ENCODE measurements at places on chromosomes 6 and 20. TPM values are rescaled to one million over a fixed set of nuclear protein-coding genes. Genes with fewer than 3 reads are reported as not detected.

- DNase-seq, result no peak
Observed at GRCh38 chr6:149489967-149490366, 5.2 kb upstream of the ZC3H12D start.

DNA sequence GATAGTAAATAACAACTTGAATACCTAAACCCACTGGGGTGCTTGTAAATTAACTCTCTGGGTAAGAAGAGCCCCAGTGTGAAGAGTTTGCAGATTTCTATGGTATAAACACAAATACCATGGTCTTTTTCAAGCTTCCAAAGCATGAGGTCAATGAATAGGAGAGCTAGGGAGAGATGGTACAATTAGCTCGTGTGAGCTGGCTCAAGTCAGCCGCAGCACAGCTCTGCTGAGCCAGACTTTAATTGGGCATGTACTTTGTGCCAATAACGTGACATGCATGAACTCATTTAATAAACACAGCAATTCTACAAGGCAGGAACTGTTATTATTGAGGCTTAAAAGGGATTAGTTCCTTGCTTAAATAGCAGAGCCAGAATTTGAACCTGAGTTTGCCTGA, 684.2 kb downstream of the KIF16B start:
- DNase-seq, result no peak

GRCh38 chr6:124970243-124970642, 8.0 kb downstream of the RNF217 start:
- no peak for DNase-seq

DNA sequence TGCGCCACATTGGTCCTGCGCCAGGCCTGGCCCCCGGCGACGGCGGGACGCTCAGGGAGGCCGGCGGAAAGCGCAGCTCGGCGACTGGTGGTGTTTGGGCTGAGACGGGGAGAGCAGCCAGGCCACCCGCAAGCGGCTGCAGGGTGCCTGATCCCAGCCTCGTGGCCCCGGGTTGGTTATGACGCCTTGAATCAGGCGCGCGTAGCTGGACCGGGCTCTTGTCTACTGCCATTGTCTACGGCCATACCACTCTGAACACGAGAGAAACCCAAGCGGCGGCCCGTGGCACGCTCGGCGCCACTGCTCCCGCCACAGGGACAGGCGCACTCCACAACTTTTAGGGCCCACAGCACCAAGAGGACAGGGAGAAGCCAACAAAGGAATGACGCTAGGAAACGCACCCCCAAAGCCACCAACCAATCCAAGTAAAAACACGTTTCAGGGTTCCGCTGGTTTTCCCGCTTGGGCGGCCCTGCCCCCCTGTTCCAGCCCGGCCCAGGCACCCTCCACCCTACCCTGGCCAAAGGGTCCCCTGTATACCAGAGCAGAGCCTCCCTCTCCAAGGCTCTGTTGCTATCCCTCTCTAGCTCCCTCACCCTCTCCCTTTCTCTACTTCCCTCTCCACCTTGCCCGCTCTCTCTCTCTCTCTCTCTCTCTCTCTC, 1849.3 kb upstream of the DEFB115 start:
- no peak for DNase-seq

- no peak for DNase-seq
Observed at GRCh38 chr6:125066140-125066539, 87.4 kb upstream of the TPD52L1 start.

DNA sequence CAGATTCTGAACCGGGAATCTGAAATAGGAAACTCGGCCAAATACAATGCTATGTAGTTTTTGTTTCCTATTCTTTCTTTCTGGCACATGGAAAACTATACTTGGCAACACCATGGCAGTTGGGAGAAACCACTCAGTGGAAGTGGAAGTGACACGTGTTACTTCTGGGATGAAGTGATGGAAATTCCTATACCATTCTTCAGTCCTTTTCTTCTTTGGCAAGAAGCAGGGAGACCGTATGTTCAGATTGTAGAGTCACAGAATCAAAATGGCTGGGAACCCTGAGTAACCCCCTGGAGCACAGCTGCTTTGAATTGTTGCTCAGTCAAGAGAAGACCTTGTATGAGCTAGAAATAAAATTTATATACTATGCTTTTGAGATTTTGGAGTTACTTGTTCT, 18.8 kb upstream of the TINAG start:
- no peak for DNase-seq

DNA sequence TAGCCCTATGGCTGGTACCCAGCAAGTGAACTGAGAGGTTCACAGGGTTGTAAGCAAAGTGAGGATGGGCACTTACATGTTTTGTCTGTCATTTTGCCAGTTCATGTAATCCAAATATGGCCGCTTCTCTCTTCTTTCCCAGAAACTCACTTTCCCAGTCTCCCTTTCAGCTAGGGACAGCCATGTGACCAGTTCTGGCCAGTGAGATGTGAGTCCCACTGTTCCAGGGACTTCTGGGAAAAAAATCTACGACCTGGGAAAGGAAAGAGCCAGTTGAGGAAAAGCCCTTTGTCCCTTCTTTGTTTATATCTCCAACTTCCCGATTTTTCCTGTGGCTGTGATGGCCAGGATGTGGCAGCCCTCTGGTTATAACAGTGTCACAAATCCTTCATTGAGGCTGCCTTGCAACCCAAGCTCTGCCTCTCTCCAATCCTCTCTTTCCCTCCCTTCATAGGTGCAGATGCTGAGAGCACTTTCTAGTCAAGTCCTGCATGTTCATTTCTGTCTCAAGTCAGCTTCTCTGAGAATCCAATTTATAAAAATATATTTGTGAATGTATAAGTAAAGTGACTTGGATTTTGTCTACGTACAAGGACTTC, 148.6 kb upstream of the ZFP64 start:
- DNase-seq, result no peak

- DNase-seq, result no peak
Observed at GRCh38 chr20:52294106-52294628, 102.6 kb upstream of the ZFP64 start.

DNA sequence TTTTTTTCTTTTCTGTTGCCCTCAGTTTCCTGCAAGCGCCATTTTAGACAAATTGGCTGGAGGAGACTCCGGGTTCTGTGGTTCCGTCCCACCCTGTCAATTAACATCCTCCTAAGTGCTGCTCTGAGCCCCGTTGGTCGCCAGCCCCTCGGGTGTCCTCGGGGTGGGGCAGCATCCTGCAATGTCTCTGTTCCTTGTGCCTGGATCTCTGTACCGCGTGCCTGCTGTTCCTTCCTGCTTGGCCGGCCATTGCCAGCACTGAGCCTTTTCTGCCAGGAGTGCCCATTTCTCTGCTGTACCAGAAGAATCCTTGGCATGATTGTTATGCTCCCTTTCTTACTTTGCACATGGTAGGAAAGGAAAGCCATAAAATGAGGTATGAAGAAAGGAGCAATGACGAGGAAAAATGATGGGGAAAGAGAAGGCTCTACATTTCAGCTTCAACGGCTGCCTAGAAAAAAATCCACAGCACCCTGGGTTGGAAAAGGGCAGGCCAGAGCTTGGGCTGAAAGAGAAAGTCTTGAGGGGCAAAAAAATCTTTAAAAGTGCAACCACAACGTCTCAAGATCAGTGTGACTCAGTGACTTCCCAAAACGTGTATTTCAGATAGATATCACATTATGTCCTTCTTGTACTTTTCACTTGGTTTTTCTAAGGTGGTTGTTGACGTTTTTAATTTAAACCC, 256.7 kb downstream of the CLIC5 start:
- DNase-seq, result no peak

GRCh38 chr6:65903992-65904391, 197.0 kb upstream of the EYS start:
- DNase-seq, result no peak

- no peak for DNase-seq
Observed at GRCh38 chr6:148146717-148147462, 195.7 kb upstream of the SASH1 start.

GRCh38 chr20:20272686-20273085, 95.2 kb upstream of the INSM1 start:
- DNase-seq, result no peak

DNA sequence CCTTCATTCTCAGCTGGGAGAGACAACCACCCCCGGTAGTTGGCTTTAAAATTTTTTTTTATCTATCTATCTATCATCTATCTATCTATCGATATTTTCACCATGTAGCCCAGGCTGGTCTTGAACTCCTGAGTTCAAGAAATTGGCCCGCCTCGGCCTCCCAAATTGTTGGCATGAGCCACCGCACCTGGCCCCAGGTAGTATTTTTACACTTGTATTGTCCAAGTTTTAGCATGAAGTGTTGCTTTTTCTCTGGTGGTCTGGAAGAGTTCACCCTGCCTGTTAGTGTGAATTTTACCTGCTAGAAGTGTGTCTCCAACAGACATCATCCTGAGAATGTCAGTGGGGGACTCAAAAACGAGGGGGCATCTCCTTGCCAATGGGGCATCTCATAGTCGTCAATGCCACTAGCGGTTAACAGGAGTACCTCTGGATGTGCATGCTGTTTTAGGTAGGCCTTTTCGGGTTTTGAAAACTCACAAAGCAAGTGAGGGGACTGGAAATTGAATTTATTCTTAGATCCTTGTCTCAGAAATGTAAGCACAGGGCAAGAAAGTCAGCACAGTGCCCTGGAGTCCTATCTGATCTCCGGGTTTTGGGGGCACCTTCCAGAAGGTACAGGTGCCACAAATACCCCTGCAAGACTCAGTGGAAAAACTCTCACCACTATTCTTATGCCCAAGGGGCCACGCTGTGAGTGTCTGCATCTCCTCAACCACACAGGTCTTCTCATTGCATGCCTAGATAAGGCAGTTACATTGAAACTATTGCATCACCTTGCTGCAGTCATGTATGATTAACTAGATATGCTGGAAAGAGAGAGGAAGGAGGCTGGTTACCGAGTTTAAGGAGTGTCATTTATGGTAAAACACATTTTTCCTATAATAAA, 37.1 kb downstream of the TNFAIP3 start:
- no peak for DNase-seq

- no peak for DNase-seq
Observed at GRCh38 chr6:46583721-46584120, 68.9 kb downstream of the CYP39A1 start.

DNA sequence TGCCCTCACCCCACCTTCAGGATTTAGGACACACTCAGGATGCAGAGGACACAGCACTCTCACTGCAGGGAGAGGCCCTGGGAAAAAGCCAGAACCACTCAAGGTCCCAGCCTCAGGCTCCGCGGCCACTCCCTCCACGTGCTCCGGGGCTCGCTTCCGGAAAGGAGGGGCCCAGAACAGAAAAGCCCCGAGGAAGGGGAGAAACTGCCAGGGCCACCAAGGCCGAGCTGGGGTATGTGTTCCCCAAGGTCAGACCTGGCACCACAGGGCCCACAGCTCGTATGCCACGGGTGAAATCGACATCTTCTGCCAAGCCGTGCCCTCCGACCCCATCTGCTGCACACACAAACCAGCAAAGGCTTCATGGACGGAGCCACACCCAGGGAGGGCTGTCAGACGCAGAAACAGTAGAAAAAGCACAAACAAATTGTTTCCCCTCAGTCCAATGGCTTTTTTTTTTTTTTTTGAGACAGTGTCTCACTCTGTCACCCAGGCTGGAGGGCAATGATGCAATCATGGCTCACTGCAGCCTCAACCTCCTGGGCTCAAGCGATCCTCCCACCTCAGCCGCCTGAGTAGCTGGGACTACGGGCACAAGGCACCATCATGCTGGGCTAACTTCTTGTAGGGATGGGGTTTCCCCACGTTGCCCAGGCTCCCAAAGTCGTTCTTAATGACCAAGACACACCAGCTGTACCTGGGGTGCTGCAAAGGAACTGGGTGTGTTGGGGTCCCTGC, 33.4 kb downstream of the SLC2A4RG start:
- no peak for DNase-seq

GRCh38 chr6:42661540-42662153, 60.8 kb downstream of the PRPH2 start:
- peak; percentile 93 for DNase-seq

ABRACL gene
- 20.8 TPM for total RNA-seq

ZC3H12D gene
- total RNA-seq, result 8.9 TPM

SLC12A5 gene
- total RNA-seq, result not detected

COL12A1 gene
- total RNA-seq, result 589 TPM

PGC gene
- total RNA-seq, result not detected

HUS1B gene
- total RNA-seq, result 3.0 TPM

All from omental fat pad (tissue), 4 donors.